ENCODE measurements at places on chromosomes 4 and X.

DNA sequence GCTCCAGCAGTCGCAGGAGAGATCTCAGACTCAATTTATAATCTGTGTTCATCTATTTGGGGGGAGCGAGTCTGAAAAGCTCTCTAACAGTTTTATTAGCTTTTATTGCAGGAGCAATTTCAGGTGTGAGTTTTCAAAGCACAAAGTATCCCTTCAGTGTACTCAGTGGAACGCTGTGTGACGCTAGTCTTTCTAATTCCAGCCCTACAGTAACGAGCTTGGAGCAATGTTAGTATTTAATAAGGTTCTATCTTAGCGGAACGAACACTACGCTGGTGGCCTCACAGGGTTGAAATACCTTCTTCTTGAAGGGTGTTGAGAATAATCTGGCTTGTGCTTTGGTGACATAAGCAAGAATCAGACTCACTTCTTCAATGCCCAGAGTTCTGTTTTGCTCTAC is 8.4 kb downstream of the HS3ST1 start:
- no peak for DNase-seq

- DNase-seq = no peak
Observed at GRCh38 chr4:14910411-14910810, 91.9 kb upstream of the CPEB2 start.

DNA sequence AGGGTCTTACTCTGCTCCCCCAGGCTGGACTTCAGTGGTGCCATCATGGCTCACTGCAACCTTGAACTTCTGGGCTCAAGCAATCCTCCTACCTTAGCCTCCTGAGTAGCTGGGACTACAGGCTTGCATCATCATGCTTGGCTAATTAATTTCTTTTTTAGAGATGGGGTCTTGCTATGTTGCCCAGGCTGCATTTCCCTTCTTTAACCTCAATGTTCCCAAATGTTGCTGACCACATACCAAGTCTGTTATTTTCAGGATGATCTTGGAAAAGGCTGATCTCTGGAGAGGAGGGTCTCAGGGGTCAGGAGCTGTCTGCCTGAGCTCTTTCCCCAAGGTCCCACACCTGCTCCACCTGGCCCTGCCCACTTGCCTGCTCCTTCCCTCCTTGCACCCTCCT is 13.0 kb downstream of the CACNA1F start:
- DNase-seq = no peak

DNA sequence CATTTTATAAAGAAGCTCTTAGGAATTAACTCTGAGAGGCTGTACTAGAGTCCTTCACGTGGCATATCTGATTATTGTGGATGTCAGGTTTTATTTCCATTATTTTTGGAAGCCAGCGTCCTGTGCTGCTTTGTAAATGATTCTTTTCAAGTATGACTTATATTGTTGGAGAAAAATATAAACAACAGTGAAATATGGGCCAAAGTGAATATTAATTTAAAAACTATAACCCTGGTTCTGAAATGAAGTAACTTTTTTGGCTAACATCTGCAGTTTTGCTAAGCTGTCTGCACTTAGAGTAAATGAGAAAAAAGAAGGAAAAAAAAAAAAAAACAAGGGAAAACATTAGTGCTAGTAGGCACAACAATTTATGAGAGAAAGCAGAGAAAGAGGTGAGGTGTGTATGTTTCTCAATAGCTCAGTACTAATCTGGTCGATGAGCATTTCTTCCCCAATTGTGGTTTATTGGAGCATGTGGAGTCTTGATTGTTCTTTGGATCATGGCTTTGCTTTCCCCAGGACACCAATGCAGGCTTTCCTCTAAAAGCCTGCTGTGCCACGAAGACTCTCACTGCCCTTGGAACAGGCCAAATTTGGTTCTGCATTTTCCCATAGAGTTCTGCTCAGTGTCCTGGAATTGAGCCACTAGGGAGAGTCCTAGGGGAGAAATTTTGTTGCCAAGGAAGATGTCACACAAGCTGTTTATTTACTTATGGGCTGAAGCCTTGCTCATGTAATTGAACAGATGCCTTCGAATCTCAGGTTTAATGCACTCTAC is 273.3 kb downstream of the DKK2 start:
- DNase-seq = peak; percentile 36

DNA sequence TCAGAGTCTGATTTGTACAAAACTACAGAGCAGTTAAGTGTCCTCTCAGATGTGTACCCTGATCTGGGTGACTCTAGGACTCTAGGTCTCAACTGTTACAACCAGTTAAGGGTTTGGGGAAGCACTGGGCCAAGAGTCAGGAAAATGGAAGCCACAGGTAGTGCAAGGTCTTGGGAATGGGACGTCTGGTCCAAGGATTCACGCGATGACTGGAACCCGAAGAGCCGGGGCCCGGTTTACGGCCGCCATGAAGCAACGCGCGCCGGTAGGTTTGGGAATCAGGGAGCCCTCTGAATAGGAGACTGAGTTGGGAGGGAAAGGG is 321 bp upstream of the HPRT1 start:
- DNase-seq = no peak

DNA sequence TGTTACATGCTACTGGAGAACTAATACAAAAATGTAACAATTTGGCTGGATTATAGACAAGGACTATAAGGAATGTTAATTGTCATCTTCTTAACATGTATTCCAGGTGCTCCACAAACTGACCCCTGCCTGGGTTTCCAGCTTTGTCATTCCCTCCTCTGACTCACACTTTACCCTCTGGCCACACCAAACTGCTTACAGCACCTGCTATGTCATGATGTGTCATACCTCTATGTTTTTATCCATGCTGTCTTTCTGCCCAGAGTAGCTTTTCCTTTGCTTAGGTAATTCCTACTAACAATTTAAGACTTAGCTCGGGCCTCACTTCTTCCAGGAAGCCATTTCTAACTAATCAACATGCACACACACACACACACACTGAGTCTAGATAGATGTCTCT is 14.0 kb upstream of the SHROOM4 start:
- no peak for DNase-seq

- no peak for DNase-seq
Observed at GRCh38 chr4:170090352-170091052, 746 bp upstream of the AADAT start.

GRCh38 chr4:4762909-4763821 is 96.3 kb upstream of the MSX1 start:
- DNase-seq = peak; percentile 98

- DNase-seq = no peak
Observed at GRCh38 chr4:147793569-147794313, 61.9 kb downstream of the ARHGAP10 start.

- no peak for DNase-seq
Observed at GRCh38 chr4:81650606-81651242, 179.0 kb upstream of the RASGEF1B start.

- DNase-seq = peak; percentile 3
Observed at GRCh38 chr4:35151816-35152572, 1092.3 kb downstream of the ARAP2 start.

- DNase-seq = no peak
Observed at GRCh38 chr4:179415847-179416223, 1973.6 kb upstream of the AGA start.

DNA sequence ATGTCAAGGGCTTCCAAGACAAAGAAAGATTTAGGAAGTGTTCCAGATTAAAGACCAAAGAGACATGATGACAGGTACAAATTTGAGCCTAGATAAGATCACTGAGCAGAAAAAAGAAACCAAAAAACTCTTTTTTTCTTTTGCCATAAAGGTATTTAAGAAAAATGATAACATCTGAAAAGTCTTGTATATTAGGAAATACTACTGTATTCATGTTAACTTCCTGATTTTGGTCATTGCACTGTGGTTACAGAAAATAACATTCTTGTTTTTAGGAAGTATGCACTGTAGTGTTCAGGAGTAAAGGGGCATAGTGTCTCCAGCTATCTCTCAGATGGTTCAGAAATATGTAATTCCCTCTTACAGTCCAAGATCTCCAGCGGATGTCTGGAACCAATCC is 37.1 kb downstream of the RWDD4 start:
- DNase-seq = no peak

- no peak for DNase-seq
Observed at GRCh38 chrX:16136080-16136479, 12.7 kb downstream of the GRPR start.

- DNase-seq = peak; percentile 16
Observed at GRCh38 chr4:109873791-109874514, 26.0 kb downstream of the LRIT3 start.

- no peak for DNase-seq
Observed at GRCh38 chr4:56164907-56165306, 216.2 kb downstream of the CEP135 start.

GRCh38 chr4:78784236-78784865 is 8.2 kb downstream of the BMP2K start:
- no peak for DNase-seq

DNA sequence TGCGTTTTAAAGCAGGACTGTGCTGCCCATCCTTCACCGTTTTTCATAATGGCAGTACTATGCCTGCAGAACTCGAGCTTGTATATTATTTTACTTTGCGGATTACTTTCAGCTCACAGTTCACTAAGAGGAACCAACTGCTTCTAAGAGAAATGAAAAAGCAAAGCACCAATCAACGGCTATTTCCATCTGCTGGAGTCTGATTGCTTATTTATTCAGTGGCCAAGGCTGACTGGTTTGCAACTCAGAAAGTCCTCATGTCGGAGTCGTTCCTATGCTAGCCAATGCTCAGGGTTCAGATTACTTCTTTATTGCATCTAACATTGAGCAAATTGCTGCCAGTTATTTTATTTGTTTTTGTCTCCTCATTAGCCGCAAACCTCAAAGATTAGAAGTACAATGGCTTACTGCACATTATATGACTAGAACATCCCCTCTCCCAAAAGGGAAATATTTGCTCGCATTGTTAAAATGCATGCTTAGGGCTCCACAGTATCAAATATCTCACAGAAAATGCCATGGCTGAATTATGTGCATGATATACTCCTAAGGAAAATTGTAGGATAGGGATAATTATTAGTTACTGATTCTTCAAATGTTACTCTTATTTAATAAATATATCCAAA is 1628.2 kb upstream of the ADGRL3 start:
- no peak for DNase-seq

DNA sequence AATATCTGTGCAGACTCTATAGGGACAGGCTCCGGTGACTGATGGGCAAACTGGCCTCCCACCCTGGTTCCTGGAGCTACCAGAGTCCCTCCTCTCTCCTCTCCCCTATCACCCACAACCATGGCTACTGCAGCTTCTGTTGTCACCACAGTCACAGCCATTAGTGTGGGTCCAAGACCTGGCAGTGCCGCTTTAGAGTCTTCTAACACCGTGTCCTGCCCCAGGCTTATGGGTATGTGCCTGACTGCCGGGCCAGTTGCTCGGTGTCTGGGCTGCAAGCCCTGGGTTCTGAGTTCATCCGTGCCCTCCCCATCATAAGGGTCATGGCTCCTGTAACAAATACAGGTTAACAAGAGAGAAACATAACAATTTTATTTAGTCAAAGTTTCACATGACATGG is 85.4 kb downstream of the FNIP2 start:
- DNase-seq = no peak

GRCh38 chrX:477441-478012 is 90.8 kb upstream of the PPP2R3B start:
- no peak for DNase-seq

GRCh38 chr4:24765376-24765988 is 29.9 kb upstream of the SOD3 start:
- DNase-seq = no peak

- no peak for DNase-seq
Observed at GRCh38 chr4:108240366-108240765, 71.6 kb upstream of the LEF1 start.

- DNase-seq = no peak
Observed at GRCh38 chr4:75302648-75303047, 211.6 kb downstream of the RCHY1 start.

DNA sequence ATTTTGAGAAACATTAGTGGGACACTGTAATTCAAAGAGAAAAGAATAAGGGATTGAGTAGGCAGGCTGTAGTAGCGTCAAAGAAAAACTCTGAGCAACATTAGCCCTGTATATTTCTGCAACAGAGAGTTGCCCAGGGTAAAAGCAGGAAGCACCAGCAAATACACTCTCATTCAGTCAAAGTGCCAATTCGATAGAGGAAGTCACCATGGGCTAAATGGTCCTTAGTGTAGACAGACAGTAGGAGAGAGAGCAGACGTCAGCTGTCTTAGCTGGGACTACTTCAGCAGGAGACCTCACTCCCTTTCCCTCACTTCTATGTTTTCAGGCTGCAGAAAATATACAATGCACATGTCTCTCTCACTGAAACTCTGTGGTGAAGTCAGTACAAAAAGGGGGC is 2073.8 kb upstream of the TENM3 start:
- no peak for DNase-seq

- DNase-seq = peak; percentile 92
Observed at GRCh38 chrX:124256216-124256615, 76.2 kb upstream of the TEX13D start.

GRCh38 chr4:2790583-2791517 is 2.0 kb upstream of the SH3BP2 start:
- DNase-seq = no peak

DNA sequence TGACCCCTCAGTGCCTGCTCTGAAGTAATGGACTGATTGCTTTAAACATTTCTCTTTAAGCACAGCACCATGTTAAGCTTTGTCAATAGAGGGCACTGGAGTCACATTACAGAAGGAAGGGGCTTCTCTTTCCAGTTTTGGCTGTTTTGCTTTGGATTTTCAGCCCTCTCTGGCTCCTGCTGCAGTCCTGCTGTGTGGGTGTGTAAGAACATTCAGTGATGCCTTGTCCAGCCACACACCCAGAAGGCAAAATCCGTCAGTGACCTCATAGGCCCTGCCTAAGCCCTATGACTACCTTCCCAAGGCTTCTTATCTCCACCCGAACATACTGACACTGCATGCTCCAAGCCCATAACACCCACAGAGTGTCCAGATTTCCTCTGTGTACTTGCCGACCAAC is 215.3 kb upstream of the CTSO start:
- DNase-seq = peak; percentile 56

DNA sequence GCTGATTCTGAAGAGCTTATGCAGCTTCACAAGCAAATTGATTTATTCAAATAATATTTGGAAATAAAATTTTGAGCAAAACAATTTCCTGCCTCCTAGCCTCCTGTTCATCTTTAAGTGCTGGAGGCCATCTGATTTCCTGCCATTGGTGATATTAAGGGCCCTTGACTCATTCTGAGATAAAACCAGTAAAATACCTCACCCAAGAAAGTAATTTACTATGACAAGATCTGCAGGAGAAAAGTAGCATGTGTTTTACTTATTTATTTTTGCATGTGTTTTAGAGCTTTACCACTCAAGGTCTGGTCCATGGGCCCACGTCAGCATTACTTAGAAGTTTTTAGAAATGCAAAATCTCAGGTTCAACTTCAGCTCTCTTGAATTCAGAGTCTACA is 67.7 kb downstream of the DCLK2 start:
- no peak for DNase-seq

- no peak for DNase-seq
Observed at GRCh38 chr4:158999166-158999682, 103.7 kb upstream of the RAPGEF2 start.

- DNase-seq = no peak
Observed at GRCh38 chr4:67785528-67785927, 31.3 kb upstream of the GNRHR start.

- peak; percentile 94 for DNase-seq
Observed at GRCh38 chrX:122565952-122566351, 618.1 kb upstream of the GRIA3 start.

GRCh38 chr4:7190691-7191545 is 1.4 kb upstream of the SORCS2 start:
- DNase-seq = no peak
